ENCODE measurements at places on chromosomes 3 and 15.

- DNase-seq = no peak
Observed at GRCh38 chr15:79316864-79317263, 6.0 kb downstream of the TMED3 start.

GRCh38 chr3:135056733-135057310 lies 261.8 kb downstream of the EPHB1 start:
- no peak for DNase-seq

GRCh38 chr3:147418808-147419701 lies 9.9 kb downstream of the ZIC1 start:
- DNase-seq = no peak

- no peak for DNase-seq
Observed at GRCh38 chr3:148459931-148460513, 237.7 kb upstream of the AGTR1 start.

- DNase-seq = no peak
Observed at GRCh38 chr3:103006526-103007183, 571.8 kb downstream of the ZPLD1 start.

GRCh38 chr3:181718369-181718768 lies 6.6 kb downstream of the SOX2 start:
- no peak for DNase-seq

DNA sequence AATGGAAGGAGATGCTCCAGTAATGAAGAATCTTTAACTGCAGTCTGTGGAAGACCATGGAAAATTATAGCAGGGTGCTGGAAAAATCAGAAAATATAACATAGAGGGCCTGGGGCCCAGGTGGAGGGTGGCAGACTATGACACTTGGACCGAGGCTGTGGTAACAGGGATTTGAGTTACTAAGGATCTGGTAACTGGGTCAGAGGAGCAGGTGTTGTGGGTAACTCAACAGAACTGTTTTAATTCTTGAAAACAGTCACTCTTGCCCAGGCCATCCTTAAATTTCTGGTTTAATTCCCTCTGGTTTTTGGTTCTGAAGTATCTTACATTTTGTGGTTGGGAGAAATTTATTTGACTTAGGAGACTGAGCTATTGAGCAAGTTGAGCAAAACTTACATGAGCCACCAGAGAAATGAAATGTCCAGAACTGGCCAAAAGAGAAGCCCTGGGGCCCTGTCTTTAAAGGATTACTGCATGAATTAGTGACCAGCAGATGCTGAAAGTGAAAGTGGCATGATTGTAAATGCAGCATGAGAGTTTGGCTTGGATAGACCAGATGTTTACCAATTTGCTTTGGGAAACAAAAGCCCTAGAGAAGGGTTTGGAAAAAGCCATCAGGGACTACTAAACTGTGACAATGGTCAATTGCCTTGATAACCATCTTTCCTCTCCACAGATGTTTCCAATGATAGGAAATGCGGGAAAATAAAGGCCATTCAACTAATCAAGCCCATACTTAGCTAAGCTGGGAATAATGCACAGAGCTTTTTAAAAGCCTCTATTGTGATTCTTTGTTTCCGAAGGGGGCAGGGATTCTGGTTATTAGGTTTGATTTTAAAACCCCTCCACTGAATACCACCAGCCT lies 374.9 kb upstream of the TGFBR2 start:
- DNase-seq = no peak

DNA sequence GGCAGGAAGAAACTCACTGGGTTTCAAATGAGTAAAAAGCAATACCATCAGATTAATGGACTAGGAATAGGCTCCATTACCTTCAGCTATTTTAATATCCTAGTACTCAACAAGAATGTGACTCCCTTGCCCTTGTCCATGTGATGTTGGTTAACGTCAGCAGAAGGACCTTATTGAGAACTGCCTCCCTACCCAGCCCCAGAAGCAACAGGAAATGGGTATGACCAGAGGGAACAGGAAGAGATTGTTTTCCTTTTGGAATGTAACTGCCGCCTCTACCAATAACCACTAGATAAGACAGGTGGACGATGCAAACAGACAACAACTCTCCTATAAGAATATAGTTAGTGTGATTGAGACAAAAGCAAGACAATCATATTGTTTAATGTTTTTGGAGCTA lies 10.4 kb upstream of the MME start:
- DNase-seq = no peak

DNA sequence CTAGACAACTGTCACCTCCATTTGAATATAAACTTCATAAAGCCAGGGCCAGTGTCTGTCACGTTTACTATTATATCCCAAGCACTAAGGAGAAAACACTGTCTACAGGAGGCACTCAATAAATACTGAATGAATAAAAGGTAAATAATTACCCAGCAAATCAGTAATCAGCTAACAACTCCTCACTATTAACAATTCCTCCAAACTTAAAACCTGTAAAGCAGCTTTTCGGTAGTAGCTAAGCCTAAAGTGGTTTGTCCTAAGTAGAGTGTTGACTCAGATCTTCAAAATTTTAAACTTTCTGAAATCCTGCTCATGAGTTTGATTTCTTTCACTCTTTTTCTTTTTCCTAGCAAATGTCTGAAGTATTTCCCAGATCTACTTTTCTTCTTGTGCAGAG lies 39.9 kb downstream of the C3orf80 start:
- no peak for DNase-seq

- DNase-seq = no peak
Observed at GRCh38 chr15:63576441-63576840, 20.7 kb upstream of the FBXL22 start.

GRCh38 chr15:63188247-63188925 lies 1.0 kb upstream of the RAB8B start:
- DNase-seq = no peak

DNA sequence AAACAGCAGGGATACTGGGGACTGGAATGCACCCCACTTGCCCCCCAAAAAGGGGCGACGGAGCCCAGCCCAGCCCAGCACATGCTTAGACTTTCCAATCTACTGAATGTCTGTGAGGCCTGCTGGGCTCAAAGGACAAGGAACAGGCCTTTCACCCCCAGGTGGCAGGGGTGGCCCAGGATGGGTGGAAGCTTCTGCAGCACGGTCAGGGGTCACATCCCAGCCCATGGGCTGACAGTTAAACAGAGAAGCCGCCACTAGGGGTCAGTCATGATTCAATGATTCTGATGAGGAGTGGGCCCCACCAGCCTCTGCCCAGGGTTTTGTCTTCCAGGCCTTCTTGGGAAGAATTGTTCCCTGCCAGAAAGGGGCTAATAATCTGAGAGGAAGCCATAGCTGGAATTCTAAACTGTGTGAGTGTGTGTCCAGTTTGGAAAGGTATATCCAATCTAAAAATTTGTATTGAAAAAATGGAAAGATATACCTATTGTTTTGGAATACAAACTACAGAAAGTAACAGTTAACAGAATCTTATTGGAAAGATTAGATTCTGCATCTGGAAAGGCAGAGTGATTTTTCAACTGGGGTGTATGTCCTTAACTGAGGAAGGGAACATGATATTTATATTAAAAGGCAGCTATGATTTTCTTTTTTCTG lies 2.2 kb downstream of the CHRNB4 start:
- DNase-seq = no peak

DNA sequence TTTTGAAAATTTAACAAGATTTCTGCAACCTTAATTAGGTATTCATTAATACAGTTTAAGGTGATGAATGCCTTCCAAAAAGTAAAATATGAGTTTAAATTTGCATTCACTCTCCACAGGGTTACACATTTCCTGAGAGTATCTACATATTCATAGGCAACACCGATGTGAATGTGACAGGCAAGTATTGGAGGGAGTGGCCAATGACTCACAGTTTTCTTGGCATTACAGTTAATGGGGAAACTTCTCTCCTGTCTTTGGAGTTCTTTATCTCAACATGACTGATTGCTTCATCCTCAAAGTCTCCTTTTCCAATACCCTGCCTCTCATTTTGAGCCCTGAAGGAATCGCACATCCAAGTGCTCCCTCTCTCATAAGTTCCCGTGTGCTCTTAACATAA lies 181.9 kb upstream of the CHL1 start:
- no peak for DNase-seq

- no peak for DNase-seq
Observed at GRCh38 chr3:127289706-127290575, 2.1 kb upstream of the PRR20G start.

GRCh38 chr3:192636517-192637444 lies 90.6 kb downstream of the FGF12 start:
- DNase-seq = no peak

DNA sequence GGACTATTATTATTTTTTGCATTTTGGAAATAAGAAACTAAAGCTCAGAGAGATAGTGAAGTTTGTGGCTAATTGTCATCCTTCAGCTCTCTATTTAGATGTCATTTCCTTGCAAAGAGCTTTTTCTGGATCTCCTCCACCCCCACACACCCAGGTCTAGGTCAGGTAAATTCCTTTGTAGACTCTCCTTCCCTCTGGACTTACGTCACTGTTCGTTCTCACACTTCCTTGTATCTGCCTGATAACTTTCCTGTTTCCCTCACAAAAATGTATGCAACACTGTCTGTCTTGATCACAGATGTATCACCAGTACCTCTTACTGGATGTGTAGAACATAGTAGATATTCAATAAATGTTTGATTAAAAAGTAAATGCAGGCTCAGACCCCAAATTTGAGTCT lies 6.1 kb upstream of the MB21D2 start:
- no peak for DNase-seq

DNA sequence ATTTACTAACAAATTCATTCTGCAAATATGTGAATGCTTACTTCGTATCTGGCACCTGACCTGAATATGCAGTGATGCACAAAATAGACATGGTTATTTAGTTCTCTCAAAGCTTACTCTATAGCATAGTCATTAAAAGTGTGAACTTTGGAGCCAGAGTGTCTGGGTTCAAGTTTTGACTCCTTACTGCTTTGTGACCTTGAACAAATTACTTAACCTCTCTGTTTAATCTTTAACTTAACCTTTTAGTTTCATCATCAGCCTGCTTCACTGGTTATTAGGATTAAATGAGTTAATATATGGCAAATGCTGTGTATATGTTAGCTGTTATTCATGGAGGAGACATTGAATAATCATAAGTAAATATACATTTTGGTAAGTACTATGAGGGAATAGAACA lies 12.1 kb upstream of the MGA start:
- DNase-seq = no peak

- no peak for DNase-seq
Observed at GRCh38 chr15:78718837-78719236, 77.8 kb upstream of the CHRNB4 start.

- DNase-seq = no peak
Observed at GRCh38 chr3:168847291-168847883, 751.7 kb upstream of the GOLIM4 start.

- no peak for DNase-seq
Observed at GRCh38 chr3:101255441-101255840, 64.9 kb downstream of the IMPG2 start.

GRCh38 chr3:135862361-135862760 lies 103.2 kb upstream of the PPP2R3A start:
- no peak for DNase-seq

DNA sequence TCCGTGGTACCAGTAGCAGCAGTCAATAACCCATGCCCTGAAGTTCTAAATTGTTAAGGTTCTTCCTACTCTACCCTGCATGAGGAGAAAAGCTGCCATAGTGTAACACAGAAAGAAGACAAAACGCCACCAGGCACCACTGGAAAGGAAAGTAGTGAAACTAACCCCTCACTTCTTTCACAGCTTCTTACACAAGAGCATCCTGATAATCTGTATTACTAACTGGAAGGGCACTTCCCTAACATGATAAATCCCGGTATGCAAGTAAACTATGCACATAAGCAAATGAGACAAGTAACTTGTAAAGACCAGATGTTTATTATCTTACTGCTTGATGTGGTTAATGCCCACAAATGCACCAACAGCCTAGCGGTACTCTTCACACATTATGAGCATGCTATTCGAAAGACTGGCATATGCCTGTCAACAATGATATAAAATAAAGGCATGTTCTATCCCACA lies 141.3 kb downstream of the ADAM10 start:
- DNase-seq = no peak

- DNase-seq = no peak
Observed at GRCh38 chr3:125957674-125958510, 11.1 kb upstream of the ROPN1B start.

DNA sequence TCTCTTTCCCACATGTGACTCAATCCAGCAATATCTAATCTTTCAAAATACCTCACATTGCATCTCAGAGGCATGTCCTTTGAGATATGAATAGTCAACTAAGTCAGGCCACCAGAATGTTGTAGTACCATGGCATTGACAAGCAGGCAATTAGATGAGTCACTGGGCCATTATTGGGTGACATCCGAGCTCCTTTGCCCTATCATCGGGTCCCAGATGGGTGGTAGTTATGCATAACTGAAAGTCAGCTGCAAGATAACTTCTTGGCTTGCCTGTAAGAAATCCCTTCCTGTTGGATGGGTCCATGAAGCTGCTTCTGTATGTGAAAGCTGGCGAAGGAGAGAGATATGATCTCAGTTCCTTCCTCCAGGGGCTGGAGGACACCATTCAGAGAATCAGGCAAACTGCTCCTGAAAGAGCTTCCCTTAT lies 32.8 kb downstream of the ARRDC4 start:
- DNase-seq = no peak

DNA sequence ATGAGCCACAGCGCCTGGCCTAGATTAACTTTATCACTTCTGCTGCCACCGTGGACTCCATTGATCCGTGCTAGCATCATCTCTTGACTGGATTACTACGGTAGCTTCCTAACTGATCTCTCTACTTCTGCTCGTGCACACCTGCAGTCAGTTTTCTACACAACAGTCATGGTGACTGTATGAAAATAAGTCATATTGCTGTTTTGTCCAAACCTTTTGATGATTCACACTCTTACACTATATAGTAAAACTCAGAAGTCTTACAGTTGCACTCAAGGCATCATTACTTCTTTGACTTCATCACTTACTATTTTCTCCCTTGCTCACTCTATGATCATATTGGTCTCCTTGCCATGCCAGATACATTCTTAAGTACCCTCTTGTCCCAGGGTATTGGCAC lies 10.1 kb downstream of the PDCD6IP start:
- DNase-seq = no peak

DNA sequence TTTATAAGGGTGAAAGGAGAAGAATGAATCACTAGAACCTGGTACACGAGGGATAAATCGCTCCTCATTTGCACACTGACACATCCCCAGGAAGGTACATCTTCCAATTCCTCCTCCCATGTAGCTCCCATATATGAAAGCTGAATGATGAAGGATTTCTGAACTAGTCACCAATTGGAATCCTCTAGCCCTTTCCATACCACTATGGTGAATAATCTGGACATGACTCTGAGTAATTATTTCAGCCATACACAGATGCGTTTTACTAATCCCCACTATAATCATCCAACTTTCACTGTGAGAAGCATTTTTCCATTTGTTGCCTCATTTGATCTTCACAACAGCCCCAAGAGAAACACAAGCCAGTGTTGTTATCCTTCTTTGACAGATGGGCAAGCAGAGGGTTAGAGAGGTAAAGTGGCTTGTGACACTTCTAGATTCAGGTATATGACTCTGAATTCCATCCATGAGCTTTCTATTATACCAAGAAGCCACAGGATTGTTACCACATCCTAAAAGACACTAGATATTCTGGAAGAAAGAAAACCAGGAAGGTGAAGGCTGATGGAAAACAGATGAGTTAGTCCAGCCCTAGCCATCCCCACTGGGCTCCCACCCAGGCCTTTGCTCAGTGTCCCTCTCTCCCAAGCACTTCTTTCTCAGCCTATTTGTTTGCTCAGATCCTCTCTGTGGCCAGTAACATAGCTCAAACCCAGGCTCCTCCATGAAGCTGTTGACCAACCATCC lies 22.2 kb upstream of the BCL6 start:
- no peak for DNase-seq
